Activated CD4-positive, CD25-positive, alpha-beta regulatory T cell treated with anti-CD3 and anti-CD28 coated beads, Interleukin-2, amount 50 U/mL, for 24 hours (primary cell): ENCODE measurements at places on chromosomes 1 and 21.
A peak's percentile ranks its signal among the peaks of the same experiment; 100 is the strongest.

- ATAC-seq = no peak
Observed at GRCh38 chr1:50704126-50704525, 255.9 kb downstream of the FAF1 start.

- peak; percentile 97 for ATAC-seq
Observed at GRCh38 chr1:40394491-40395172, 21.1 kb downstream of the SMAP2 start.

- ATAC-seq = no peak
Observed at GRCh38 chr1:208179961-208180409, 64.2 kb downstream of the PLXNA2 start.

DNA sequence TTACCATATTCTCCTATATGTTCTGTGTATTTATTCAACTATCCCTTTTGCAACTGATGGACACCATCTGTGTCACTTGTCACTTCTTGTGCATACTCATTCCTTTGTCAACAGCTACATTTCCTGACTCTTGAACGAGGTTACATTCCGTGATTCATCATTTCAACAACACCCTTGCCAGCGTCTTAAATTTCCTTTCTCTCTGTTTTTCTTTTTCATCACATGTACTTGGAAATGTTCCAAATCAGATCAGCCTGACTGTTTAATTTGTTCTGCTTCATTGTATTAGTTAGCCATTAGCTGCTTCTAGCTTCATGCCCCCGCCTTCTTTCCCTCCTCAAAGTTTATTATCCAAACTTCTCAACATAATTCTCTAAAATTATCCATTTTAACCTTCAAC lies 173.0 kb downstream of the ADGRL4 start:
- ATAC-seq = no peak

GRCh38 chr1:236688705-236689104 lies 2.4 kb downstream of the ACTN2 start:
- ATAC-seq = no peak

GRCh38 chr21:43609501-43610340 lies 49.6 kb downstream of the HSF2BP start:
- no peak for ATAC-seq

- ATAC-seq = no peak
Observed at GRCh38 chr1:155295183-155295941, 5.9 kb downstream of the PKLR start.

GRCh38 chr21:26719750-26720149 lies 125.5 kb downstream of the ADAMTS1 start:
- ATAC-seq = no peak

DNA sequence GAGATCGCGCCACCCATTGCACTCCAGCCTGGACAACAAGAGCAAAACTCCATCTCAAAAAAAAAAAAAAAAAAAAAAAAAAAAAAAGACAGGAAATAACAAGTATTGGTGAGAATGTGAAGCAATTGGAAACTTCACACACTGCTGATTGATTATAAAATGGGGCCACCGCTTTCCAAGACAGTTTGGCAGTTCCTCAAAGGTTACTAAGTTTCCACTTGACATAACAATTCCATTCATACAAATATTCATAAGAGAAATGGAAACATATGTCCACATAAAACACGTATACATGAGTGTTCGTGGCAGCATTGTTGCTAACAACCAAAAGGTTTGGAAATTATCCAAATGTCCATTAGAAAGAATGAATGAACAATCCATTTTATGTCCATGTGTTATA lies 26.3 kb downstream of the USP24 start:
- no peak for ATAC-seq

- ATAC-seq = no peak
Observed at GRCh38 chr1:76607717-76608116, 259.6 kb upstream of the ST6GALNAC5 start.

GRCh38 chr1:25088946-25089345 lies 143.4 kb downstream of the SYF2 start:
- no peak for ATAC-seq

- ATAC-seq = no peak
Observed at GRCh38 chr21:46538262-46538661, 66.6 kb downstream of the S100B start.

- no peak for ATAC-seq
Observed at GRCh38 chr1:201573923-201574322, 35.0 kb downstream of the NAV1 start.

DNA sequence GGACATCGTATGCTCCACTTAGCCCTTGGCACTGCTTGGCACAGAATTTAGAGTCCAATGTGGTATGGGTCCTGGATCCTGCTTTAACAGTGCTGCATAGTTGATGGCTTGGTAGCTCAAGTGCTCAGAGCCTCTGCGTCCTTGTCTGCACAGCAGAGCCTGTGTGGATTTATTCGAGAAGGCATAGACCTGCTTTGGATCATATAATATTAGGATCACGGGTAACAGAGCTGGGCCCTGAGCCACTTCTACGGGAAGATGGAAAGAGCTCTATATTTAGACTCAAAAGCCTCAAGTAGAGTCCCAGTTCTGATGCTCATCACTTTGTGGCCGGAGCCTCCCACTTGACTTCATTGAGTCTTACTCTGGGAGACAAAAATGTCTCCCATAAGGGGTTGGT lies 164.4 kb upstream of the EDN2 start:
- ATAC-seq = no peak

DNA sequence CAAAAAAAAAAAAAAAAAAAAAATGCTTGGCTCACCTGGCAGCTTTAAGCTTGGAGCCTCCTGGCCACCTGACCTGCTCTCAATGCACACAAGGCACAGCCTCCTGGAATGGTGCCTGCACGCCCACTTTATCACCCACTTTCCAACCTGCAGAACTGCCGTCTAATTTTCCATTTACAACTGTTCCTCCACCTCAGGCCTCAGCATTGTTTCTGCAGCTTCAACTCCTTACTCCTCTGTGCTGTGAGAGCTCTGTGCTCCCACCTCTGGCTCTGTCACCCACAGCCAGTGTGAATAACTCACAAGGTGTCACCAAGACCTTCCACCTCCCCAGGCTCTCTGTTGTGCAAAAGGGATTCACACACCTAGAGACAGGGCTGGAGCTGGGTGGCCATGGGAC lies 38.7 kb upstream of the GPR157 start:
- no peak for ATAC-seq

DNA sequence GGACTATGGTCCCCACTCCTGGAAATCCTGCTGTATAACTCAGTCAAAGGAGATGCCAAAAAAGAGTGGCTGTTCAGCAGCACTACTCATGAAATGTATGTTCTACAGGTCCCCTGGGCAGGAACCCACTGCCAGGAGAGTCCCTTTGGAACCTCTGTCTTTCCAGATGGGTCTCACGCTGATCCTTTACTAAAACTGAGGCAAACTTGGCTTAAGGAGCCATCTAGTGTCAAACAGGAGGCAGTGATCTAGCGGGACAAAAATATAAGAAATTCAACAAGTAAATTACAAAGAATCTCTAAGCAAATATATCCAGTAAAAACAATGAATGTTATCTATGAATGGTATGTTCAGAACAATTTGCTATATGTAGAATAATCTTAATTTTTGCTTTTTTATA lies 80.5 kb upstream of the PRMT6 start:
- no peak for ATAC-seq

DNA sequence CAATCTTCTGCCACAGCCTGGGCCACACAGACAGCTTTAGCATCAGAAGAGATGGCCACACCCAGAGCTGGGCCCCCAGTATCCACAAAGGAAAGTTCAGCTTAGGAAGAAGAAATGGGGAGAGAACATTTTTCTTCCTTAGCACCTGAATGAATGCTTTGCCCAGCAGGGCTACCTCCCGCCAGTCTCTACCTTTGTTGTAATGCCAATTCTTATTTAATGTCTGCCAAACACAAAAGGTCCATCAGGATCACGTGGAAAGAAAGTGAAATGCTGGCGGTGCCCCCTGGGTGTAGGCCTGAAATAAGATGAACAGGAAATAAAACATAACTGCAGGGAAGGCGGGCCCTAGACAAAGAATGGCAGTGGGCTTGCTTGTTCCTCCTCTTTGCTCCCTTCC lies 125.6 kb downstream of the CACNA1E start:
- ATAC-seq = no peak

- no peak for ATAC-seq
Observed at GRCh38 chr1:50562106-50562505, 138.9 kb upstream of the DMRTA2 start.

- ATAC-seq = no peak
Observed at GRCh38 chr1:6003568-6004411, 11.6 kb upstream of the NPHP4 start.

DNA sequence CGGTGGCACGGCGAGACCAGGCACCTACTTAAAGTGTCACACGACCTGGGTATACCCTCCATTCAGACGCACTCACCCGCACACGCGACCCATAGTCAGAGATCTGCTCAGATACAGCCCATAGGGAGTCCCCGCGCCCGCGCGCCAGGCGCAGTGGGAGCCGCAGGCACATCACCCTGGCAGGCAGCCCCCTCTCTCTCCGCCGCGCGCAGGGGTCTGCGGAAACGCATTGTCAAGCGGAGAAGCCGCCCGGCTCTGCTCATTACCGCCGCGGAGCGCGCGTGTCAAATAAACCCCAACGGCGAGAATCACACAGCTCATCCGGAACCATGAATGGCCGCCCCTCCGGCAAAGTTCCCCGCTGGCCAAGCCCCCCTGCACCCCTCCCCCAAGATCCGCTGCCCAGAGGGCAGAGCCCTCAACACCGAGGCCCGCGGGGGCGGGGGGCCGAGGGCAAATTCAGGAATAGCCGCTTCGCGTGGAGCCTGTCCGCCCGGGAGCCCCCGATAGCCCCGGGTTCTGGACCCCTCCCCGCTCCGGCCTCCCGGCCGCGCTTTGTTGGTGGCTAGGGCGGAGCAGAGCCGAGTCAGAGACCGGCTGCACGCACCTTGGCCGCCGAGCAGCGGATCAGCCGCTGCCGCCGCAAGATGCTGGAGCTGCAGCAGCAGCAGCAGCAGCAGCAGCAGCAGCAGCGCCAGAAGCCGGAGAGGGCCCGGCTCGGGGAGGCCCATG lies 522 bp downstream of the LRP8 start:
- no peak for ATAC-seq

DNA sequence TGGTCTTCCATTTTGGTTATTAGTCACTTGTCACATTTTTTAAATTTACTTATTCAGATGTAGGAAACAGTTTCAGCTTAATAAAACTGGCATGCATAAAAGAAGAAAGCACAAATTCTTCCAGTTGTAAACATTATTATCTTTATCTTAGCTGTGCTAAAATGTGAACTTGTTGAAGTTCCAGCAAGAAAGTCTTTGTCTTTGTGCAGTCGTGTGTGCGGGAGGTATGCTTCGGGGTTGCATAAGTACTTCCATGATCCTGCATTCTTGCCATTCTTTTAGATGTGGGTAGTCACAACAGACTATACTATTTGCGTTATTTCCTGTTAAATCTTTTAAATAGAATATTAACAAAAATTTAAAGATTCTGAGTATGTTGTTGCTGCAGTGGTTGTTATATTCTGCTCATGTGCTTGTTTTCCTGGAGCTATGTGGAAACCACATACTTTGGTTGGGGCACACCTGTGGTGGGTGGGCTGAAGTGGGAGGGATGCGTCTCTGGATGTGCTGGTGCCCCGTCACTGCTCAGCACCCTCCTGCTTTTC lies 49.9 kb downstream of the CBS start:
- ATAC-seq = no peak

GRCh38 chr21:37530901-37531351 lies 164.4 kb downstream of the DYRK1A start:
- no peak for ATAC-seq

DNA sequence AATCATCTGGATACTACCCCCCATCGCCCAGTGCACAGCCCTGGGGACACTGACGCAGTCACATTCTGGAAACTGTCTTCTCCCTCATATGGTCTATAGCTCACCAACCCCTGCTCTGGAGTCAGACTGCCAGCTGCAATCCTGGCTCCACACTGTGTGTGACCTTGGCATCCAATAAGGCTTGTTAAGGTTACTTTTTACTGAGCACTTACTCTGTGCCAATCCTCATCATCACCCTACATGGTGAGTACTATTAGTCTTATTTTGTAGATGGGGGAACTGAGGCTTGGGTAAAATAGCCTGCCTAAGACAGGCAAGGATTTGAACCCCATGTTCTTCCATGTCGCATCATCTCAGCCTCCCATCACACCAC lies 34.9 kb downstream of the AHDC1 start:
- no peak for ATAC-seq

DNA sequence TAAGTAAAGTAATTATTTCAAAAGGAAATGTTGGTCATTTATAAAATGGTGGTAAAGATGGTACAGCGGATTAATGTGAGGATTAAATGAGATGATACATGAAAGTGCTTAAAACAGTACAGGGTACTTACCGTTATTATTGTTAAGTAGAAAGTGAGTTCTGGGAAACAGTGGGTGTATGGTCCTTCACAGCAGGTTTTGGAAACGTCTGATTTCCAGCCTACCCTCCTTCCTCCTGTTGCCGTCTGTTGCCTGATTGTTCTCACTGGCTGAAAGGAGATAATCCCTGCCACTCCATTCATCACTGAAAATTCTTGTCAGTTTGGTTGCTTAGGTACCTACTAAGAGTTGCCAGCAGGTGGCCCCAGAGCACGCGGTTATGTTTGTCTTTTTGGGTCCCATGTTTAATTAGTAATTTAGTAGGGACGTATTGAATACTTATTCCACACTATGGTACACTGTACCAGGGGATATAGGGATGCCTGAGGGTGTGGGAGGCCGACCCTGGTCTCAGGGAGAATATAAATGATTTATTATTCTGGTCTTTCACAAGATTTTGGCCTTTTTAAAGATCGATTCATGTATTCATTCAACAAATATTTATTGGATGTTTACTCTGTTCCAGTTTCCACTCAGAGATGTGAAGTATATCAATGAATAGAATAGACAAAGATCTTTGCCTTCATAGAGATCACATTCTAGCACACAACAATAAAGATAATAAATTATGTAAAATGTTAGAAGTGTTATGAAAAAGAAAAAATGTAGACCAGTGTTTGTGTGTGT lies 30.8 kb upstream of the RPTN start:
- peak; percentile 53 for ATAC-seq

GRCh38 chr1:245332513-245332912 lies 177.7 kb downstream of the KIF26B start:
- peak; percentile 78 for ATAC-seq

- no peak for ATAC-seq
Observed at GRCh38 chr1:81407000-81407821, 393.5 kb upstream of the ADGRL2 start.

DNA sequence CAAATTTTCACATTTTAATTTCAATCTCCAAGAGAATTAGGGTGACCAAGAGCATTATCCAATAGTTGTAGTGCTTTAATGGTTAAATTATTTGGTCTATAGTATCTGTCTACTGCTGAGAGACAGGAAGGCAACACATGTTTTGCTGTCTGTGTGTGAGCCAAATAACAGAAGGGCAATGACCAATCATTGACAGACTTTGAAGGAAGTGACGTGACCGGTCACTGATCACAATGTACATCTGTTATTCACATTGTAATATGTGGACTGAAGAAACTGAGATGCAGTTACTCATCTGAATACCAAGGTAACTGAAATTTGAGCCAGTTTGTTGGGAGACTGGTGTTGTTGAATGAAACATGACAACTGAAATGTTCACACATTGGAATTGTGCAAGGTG lies 196.7 kb downstream of the LRRC40 start:
- no peak for ATAC-seq

- no peak for ATAC-seq
Observed at GRCh38 chr1:14599183-14599791, 802 bp downstream of the KAZN start.
